ENCODE measurements at places on chromosomes 5 and 9.

- no peak for DNase-seq
These were observed 86.8 kb downstream of the C9orf152 start for GRCh38 chr9:110121170-110121569.

GRCh38 chr9:86909388-86909787 lies 37.9 kb downstream of the GAS1 start:
- DNase-seq: no peak

- DNase-seq: no peak
These were observed 38.8 kb downstream of the SFXN1 start for GRCh38 chr5:175516933-175517823.

- DNase-seq: no peak
These were observed 16.5 kb downstream of the SPACA9 start for GRCh38 chr9:132894862-132895835.

GRCh38 chr5:151808451-151809169 lies 36.9 kb downstream of the G3BP1 start:
- DNase-seq: no peak

DNA sequence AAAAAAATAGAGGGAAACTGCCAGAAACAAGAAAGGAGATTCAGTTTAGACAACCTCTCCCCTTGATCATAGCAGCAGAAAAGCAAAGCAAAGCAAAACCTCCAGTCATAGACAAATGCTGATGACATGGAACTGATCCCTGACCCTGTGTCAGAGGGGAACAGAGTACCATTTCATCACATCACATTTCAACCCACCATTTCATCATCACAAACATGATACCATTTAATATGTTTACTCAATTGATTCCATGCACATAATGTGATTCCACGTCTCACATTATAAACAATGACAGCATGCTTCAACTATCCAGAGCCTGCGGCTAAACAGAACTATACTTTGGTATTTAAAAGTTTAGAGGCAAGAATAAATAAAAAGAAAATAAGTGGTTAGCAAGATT lies 28.7 kb upstream of the ACOT12 start:
- no peak for DNase-seq

Measured in naive thymus-derived CD4-positive, alpha-beta T cell (primary cell).